Stimulated activated CD4-positive, alpha-beta T cell treated with anti-CD3 and anti-CD28 coated beads, Interleukin-1b, Interleukin-23, amount 100 ng/mL, for 1 hour (primary cell): ENCODE measurements at places on chromosomes 4 and X.

DNA sequence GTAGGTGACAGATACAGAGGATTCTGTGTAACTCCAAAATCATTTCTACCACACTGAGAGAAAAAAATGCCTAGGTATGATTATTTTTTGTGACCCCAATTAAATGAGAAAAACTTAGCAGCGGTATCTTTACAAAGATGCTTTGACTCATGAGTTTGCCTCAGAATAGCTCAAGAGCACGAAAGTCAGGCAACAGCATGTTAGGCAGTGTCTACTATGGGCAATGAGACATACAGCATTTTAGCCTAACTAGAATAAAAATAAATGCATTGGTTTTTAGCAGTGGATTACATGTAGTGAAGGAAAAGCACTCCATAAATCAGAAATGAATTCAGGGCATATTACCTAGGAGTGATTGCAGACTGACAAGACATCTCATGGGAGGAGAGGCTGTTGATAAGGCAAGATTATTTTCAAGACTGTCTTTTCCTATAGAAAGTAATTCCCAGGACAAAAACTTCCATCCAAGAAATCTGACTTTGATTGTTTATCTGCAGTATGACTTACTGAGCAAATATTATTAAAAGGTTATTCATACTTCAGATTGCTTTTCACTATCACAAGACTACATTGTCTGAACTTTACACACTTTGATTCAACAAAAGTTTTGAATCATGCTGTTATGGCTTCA is 3.6 kb downstream of the ANXA10 start:
- DNase-seq, result no peak

GRCh38 chrX:30212172-30212571 is 3.2 kb upstream of the MAGEB2 start:
- no peak for DNase-seq

- DNase-seq, result no peak
Measured at GRCh38 chr4:127843704-127844600, 36.7 kb upstream of the PLK4 start.

- no peak for DNase-seq
Measured at GRCh38 chr4:82866706-82867385, 24.1 kb downstream of the SEC31A start.

- peak; percentile 47 for DNase-seq
Measured at GRCh38 chr4:40056716-40057585, at the start of gene N4BP2. TSS of gene N4BP2 (plus strand) at chr4:40056850. CDS start at chr4:40097341, 40,491 bp downstream.

DNA sequence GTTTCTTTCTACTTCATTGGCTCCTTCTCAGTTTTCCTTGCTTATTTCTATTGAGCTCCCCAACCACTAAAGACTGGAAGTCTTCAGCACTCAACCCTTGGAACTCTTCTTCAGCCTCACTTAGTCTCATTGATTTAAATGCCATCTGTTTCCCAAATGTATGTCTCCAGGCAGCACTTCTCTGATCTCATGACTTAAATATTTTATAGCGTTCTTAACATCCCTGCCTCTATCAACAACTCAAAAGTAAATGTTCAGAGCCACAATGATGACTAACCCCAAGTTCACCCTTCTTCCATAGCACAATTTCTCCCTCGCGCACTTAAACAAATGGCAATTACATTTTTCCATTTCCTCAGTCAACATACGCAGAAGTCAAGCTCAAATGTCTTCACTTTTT is 1393.3 kb downstream of the ARAP2 start:
- no peak for DNase-seq

DNA sequence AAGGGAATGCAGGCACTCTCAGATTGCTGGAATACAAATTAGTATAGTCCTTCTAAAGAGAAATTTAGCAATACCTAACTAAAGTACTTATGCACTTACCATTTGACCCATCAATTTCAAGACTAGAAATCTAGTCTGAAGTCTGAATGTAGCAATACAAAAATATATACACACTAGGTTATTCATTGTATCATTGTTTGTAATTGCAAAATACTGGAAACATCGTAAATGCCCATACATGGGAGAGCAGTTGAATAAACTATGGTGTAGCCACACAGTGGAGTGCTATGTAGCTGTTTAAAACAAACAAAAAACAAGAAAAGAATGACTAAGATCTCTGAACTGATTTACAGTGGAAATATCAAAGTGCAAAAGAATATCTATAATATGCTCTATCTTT is 346.4 kb downstream of the ZNF674 start:
- DNase-seq, result no peak

GRCh38 chrX:151702741-151703340 is 7.6 kb downstream of the PRRG3 start:
- no peak for DNase-seq

DNA sequence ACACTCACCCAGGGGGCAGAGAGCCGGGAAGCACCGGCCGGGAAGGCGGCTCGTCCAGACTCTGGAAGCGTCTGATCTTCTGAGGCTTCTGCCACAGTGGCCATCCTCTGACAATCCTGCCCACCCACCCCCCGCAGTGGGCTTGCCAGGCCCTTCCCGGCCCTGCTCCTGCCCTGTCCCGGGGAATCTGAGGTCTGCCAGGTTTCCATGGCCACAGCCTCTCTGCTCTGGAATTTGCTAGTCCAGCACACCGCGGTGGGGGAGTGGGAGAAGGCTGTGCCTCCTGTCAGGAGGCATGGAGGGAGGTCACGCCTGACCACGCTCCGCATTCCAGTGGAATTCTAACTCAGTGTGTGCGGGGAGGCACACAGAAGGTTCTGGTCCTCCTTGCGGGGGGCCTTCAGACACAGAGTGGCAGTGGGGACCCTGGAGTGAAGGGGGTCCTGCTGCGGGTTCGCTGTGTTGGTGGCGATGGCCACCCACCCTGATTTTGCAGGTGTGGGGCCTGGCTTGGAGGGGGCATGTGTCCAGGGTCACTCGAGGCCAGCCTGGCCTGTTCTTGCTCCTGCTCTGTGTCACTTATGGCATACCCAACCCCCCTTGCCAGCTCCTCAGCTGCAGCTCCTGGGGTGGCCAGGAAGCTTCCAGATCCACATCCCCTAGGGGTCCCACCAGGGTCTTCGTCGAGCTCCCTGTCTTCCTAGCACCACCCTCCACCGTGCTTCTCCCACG is 55.6 kb upstream of the ADRA2C start:
- no peak for DNase-seq

DNA sequence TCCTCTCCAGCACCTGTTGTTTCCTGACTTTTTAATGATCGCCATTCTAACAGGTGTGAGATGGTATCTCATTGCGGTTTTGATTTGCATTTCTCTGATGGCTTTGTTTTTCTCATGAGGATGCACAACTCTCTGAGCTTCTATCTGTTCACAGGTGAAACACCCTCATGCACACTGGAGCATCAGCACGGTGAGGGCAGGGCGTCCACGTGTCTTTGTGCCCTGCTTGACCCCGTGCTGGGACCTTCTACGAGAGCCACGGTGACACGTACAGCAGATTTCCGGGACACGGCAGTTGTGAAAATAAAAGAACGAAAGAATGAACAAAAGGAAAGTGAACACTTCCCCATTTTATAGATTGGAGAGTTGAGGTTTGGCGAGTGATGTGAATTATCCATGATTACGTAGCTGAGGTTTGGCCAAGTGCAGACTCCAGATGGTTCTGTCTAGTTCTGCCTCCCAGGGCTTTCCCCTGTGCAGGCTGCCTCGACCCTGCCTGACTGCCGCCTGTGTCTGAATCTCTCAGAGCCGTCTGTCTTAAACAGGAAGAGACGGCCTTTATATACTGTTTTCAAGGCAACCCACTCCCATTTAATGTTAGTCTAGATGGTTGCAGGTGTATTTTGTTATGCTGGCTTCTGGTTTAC is 67.8 kb upstream of the SORBS2 start:
- DNase-seq, result no peak

DNA sequence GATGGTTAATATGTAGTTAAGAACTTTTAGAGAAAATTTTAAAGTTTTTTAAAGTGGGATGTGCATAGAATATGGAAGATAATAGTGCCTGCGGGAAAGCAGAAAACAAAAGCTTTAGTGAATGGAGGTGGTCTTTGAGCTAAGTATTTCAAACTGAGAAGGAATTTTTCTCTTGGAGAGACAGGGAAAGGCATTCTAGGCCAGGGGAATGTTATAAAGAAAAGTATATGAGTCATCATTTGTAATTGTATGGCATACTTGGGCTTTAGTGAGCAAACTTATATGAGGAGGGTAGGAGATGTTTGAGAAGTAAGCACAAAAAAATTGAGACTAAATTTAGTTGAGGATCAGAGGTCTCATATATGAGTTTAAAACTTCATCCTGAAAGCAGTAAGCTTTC is 467.0 kb downstream of the PPARGC1A start:
- DNase-seq, result no peak

DNA sequence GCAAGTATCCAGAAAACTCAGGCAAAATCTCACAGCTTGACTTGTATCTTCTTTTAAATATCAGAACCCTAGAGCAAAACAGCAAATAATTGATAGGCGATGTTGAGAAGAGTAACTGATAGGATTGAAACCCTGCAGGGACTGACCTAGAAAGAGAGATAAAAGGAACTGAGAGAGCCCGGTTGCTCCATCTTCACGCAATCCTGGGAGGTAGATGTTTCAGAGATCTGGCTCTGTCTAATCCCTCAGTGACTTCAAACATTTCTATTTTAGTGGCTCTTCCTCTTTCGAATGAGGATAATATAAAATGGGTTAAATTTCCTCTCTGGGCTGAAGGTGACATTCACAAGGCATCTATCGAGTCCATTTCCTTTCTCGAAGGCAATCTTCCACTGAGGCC is 39.3 kb upstream of the RPL34 start:
- no peak for DNase-seq

- DNase-seq, result no peak
Measured at GRCh38 chr4:176792326-176793059, at the start of gene VEGFC. TSS of gene VEGFC (minus strand) at chr4:176792922. CDS start at chr4:176792311, 611 bp downstream.

GRCh38 chrX:122218666-122219065 is 965.4 kb upstream of the GRIA3 start:
- DNase-seq, result no peak

GRCh38 chr4:108512615-108513505 is 107.5 kb upstream of the RPL34 start:
- DNase-seq, result no peak

- no peak for DNase-seq
Measured at GRCh38 chrX:45295259-45295986, 94.7 kb upstream of the DIPK2B start.

DNA sequence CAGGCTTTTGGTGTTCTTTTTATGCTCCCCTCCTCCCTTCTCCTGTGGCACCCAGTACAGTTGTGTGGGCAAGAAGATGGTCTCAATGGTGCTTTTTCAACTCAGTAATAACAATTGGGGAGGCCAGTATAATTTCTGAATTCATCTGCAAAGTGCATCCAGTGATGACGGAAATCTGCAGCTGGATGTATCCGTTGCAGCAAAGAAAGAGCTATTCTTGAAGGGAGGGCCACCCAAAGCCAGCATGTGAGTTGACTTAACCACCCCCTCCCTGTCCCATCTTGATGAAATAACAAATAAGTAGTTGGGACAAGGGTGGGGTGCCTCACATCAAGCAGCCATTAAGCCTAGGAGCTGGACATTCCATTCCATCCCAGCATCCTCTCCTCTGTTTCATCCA is 30.7 kb downstream of the TSC22D3 start:
- no peak for DNase-seq

- DNase-seq, result no peak
Measured at GRCh38 chr4:23034731-23035130, 342.0 kb downstream of the GBA3 start.

DNA sequence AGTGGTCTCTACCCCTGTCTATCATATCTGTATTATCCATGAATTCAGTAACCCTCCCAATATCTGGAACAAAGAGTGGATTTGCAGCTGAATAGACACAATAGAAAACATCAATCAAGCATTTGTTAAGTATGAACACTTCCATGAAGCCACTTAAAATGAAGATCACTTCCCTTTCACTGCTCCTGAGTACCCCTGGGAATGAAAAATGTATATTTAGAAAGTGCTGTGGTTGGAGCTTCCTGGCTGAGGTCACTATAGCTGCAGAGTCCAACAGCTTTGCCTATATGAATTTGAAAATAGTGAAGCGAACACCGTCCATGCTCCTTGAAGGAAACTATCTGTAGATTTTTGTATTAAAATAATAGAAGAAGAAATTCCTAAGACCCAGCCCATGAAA is 227.0 kb downstream of the DTHD1 start:
- DNase-seq, result no peak

DNA sequence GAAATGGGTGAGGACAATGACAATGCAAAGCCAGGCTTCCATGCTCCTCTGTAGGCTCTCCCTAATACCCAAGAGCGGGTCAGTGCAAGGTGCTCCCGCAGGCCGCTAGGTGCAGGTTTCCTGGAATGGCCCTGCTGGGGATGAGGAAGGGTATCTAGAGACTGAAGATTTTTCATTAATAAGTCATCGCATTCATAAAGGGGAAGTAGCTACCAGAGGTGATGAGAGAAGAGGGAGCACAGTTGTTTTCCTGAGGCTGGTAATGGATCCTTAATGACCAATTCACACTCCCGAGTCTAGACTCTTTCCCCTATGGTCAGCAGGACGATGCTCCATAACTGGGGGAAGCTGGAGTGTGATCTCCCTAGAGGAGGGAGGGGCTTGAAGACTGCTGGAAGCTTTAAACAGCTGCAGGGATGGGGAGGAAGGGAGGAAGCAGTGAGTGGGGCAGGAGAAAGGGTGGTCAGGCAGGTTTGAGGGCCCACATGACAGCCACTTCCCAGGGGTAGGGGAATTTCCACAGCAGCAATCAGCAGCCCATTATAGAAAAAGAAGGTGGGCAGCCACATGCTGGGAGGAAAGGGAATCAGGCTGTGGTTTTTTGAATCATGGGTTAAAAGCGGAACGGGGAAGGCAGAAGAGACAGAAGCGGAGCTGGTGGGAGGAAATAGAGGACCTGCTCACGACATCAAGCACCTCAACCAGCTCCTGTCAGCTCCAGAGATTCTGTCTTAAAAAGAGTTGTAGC is 10.2 kb upstream of the ATP6AP2 start:
- no peak for DNase-seq

- no peak for DNase-seq
Measured at GRCh38 chr4:67344594-67345380, 200.5 kb downstream of the CENPC start.

DNA sequence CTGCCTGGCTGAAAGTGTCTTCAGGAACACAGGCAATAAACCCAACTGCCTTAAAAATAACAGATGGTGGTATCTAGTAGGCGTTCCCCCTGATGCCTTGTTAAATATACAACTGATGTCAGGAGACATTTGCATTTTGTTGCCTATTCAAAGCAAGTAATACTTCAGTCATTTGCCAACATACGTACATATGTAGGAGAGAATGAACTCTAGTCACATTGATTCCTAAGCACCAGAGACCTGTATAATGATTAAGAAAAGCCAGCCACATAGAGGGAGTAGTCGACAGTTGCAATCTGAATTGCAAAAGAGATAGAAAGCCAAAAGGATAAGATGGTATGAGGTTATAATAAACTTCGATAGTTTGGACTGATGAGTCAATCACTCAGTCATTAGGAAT is 191.0 kb upstream of the EMCN start:
- no peak for DNase-seq

DNA sequence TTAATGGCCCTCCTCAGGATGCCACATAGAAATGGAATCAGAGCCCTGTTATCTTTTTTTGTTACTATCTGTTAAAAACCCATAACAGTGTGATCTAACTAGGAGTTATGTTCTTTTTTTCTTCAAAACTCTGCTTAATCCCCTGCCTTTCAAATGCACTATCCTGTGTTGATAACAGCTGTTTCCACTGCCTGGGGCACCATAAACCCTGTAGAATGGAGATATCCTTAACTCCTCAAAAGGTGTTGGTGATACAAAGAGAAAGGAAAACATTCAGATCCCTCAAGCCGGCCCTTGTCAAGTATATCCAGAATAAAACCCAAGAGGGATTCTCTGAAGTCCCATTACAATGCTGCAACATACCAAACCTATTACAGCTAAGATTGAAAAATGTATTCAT is 108.6 kb downstream of the ACTRT1 start:
- DNase-seq, result no peak

- DNase-seq, result no peak
Measured at GRCh38 chr4:6620891-6621555, 19.5 kb upstream of the MRFAP1 start.
